ENCODE measurements at places on chromosomes 4 and X.

- DNase-seq: no peak
Observed at GRCh38 chr4:151462554-151462953, 53.6 kb downstream of the FHIP1A start.

DNA sequence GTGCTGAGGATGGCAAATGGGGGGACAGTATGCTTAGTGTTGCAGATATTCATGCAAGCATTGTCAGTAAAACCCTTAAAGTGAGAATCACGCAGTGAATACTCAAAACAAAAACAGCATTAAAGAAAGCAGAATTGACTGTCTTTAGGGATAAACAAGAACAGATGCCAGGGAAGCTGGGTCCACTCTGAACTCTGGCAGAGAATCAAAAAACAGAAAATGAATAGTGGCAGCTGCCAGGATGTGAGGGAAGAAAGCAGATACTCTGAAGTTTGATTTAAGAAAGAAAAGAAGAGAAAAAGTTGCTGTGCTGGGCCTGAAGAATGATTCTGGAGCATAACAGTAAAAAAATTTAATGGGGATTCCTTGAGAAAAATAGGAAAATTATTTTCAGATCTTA, 131.5 kb downstream of the GABRA2 start:
- DNase-seq: no peak

DNA sequence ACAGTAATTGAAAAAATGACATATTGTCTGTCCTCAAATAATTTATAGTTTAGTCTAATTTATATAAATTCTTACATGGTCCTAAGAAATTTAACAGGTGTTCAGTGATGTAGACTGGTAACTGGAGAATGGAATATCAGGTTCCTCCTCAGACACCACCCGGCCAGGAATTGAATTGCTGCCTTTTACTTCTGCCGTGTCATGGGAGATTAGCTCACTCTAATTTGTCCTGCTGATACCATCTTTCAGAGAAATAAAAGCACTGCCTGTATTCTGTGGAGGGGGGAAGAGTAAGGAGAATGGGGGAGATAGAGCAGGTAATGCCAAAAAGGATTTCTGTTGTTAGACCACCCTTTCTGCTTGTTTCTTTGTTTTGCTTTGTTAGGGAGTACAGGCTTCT, 125.2 kb upstream of the KLHL4 start:
- no peak for DNase-seq

- DNase-seq: no peak
Observed at GRCh38 chrX:51440365-51440764, 56.0 kb downstream of the NUDT11 start.

DNA sequence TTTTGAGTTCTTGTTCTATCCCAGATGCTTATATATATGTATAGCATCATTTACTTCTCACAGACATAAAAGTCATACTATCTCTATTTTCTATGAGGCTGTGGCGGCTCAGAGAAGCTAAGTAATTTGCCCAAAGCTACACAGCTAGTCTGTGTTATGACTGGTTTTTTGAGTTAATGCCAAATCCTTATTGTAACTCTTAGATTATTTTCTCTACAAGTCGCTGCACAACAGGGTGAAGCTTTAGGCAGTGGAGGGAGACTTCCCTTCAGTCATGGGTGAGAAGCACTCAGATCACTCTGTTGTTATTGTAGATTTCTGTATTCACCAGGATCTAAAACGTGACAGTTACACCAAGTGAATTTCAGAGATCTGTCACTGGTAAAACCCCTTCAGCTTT, 48.1 kb downstream of the WWC2 start:
- no peak for DNase-seq

- DNase-seq: no peak
Observed at GRCh38 chr4:155419266-155419665, 42.5 kb upstream of the MAP9 start.

DNA sequence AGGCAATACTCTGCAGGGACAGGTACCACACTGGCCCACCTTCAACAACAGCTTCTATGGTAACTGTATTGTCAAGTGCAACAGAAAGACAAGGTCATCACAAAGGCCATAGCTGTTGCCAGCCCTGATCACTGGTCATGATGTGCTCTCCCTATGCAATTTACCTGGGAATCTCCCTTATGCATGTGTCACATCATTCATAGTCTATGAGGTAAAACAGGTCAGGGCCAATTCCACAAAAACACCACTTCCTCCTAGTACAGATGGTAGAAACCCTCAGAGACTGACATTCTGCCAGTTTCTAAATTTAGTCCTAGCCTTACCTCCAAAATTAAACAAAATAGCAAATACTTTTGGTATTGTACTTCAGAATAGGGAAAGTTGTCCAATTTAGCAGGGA, 132.8 kb downstream of the MGST2 start:
- DNase-seq: no peak

GRCh38 chr4:88007304-88008121, at the start of gene PKD2:
PKD2 (plus strand) TSS chr4:88007635; CDS start chr4:88007734, 99 bp downstream.
- peak; percentile 75 for DNase-seq

GRCh38 chr4:93747220-93747619, 81.3 kb upstream of the ATOH1 start:
- no peak for DNase-seq

DNA sequence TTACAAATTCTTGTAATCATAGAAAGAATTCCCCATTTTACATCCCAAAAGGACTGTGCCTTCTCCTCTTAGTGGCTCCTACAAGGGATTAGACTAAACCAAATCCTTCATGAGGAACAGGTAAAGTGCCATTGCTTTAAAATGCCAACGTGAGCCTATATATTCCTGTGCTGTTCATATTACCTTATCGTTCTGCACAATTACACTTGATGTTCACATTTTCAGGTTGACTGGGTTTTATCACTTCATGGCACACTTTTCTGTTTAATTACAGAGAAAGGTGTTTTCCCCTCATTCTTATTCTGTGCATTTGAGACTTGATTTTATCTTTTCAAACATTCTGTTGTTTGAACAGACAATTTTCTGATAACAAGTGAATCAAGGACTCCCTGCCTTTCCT, 645.6 kb upstream of the FTHL17 start:
- DNase-seq: no peak

DNA sequence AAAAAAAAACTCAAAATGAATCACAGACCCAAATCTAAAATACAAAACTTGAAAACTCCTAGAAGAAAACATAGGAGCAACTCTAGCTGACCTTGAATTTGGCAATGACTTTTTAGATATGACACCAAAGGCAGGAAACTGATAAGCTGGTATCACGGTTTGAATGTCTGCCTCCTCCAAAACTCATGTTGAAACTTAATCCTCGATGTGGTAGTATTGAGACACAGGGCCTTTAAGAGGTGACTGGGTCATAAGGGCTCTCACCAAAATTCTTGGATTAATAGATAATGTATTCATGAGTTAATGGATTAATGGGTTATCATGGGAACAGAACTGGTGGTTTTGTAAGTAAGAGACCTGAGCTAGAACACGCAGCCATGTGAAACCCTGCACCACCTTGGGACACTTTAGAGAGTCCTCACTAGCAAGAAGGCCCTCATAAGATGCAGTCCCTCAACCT, 40.5 kb downstream of the FRYL start:
- no peak for DNase-seq

Data from activated T-cell treated with anti-CD3 and anti-CD28 coated beads for 24 hours (primary cell).